ENCODE measurements at places on chromosomes 5 and 9.

DNA sequence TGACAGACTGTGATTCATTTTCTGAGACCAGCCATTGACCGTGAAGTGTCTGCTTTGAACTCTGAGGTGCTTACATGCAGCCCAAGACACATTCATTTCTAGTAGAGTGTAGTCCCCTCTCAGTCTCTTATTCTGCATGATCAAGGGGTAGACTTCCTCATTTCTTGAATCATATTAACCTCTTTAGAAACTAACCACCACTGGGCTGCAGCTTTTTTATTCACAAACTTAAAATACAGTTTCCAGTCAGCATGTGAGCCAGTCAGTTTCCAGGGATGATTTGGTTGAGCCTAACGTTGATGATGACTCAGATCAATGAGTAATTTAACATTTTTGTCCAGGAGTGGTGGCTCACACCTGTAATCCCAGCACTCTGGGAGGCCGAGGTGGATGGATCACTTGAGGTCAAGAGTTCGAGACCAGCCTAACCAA, 59.2 kb downstream of the OTULIN start:
- DNase-seq = no peak

- DNase-seq = no peak
These were observed 63.3 kb downstream of the COL23A1 start for GRCh38 chr5:178526773-178527457.

DNA sequence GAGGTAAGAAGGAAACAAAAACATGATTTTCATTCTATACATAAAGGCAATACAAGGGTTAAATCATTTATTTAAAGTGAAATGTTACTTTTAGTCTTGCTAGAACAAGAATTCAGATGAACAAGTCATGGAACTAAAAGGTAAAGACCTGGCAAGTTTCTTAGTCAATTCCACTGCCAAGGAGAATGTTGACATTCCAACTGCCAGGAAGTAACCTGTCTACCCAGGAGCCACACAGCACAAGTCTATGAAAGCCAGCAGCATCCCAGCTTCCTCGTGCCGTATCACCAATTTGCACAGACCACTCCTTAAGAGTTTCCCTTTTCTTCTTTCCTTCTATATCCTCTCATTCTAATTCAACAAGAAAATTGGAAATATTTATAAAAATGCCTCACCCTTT, 79.9 kb downstream of the SETX start:
- no peak for DNase-seq

DNA sequence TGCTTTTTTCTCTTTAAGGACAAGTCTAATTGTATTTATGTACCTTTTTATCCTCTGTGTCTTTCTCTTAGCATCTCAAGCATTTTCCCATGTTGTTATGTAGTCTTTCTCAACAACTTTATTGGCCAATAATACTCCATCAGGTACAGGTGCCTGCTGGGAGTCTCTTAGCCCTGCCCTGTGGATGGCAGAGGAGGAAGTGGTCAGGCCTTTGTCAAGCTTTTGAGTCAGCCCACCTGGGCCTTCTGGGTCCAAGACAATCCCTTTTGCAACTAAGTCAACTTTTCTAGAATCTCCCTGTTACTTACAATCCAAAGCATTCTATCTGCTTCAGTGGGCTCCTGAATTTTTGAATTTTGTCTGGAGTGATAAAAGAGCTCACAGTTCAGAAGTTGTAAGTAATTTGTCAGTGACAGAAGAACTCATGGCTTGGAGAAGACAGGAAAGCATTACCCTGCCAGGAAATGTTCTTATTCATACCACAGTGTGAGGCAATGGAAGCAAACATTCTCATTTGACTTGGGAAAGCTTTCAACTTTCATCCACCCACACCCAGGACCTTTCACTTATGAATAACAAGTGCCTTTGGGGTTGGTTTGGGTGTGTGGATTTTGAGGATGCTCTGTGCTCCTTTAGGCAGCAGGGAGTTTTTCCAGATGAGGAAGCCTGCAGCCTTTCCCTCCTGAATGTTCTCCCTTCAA, 200.0 kb upstream of the S1PR3 start:
- peak; percentile 99 for DNase-seq

DNA sequence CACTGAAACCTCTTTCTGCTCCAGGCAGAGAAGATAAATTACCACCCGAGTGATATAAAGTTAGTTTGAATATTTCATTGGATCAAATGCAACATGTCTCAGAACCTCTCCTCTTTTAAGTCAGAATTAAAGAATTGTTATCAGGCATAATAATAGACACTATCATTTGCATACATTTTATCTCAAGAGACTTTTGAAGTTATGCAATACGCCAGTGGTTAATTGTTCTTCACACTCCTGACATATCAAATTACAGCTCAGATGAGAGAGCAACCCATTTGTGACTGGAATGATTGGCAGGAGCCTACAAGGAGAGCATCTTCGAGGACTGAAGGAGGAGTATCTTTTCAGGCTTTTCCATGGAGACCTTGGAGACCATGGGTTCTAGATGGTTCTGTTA, 452.2 kb downstream of the KDM4C start:
- no peak for DNase-seq

GRCh38 chr5:10393491-10393890, 40.0 kb downstream of the MARCHF6 start:
- peak; percentile 49 for DNase-seq

GRCh38 chr9:136782452-136782851, 8.7 kb upstream of the TMEM141 start:
- no peak for DNase-seq

GRCh38 chr5:82259172-82259800, 18.9 kb downstream of the RPS23 start:
- peak; percentile 23 for DNase-seq

DNA sequence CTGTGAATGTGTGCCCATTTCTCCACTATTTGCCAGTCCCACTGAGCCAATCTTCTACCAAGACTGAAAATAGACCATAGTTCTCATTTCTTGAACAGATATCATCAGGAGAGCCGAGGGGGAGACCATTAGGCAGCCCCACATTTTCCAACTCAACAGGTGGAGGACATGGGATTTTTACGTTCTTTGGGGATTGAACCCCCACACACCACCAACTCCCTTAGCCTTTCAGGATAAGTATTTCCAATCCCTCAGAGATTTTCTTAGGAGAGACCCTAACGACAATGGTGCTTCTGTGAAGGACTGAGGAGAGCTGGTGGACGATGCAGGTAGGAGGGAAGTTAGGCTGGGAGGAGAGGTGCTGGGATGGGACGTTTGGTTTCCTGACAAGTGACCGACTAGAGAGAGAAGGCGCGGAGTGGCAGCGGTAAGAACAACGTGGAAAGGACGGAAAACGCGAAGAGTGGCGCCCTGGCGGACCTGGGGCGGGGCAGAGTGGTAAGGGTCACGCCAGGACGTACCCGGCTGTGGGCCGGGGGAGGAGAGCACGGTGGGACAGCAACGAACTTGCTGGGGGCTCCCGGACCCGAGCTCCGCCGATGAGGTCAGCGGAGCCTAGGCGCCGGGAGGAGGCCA, 681 bp upstream of the CHSY3 start:
- no peak for DNase-seq

GRCh38 chr5:7728076-7728475, 122.9 kb downstream of the CFAP90 start:
- DNase-seq = no peak

- DNase-seq = peak; percentile 100
These were observed 40.2 kb downstream of the RCL1 start for GRCh38 chr9:4832786-4833579.

DNA sequence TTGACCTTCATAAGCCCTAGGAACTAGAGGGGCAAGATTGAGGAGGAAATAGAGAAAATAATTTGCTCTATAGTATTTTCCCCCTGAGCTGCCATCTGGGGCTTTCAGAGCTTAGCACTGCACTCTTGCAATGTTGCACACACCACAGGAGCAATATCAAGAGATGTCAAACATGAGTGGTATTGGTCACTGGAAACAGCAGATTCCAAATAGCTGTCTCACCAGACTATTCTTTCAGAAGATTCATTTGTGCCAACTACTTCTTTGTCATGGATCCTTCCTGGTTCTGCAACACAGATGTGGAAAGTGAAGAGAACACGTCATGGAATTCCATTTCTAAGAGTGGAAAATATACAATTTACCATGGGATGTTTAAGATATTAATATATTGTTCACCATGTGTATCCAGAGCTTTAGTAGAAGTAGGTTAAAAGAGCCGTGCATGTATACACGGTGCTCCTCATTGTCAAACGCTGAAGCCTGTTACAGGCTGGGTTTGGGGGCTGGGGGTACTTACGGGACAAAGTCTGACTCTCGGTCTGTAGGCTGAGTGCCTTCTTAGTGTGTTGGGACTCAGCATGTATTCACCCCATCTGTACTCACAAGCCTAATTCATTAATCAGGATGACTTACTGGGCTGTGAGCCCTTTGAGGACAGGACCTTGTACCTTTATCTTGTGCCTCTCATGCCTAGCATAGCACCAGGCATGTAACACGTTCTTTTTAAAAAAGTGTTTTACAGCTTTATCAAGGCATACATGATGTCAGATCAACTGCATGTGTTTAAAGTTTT, 31.4 kb upstream of the GDNF start:
- peak; percentile 83 for DNase-seq

- no peak for DNase-seq
These were observed 12.4 kb upstream of the PAIP1 start for GRCh38 chr5:43569236-43569746.

DNA sequence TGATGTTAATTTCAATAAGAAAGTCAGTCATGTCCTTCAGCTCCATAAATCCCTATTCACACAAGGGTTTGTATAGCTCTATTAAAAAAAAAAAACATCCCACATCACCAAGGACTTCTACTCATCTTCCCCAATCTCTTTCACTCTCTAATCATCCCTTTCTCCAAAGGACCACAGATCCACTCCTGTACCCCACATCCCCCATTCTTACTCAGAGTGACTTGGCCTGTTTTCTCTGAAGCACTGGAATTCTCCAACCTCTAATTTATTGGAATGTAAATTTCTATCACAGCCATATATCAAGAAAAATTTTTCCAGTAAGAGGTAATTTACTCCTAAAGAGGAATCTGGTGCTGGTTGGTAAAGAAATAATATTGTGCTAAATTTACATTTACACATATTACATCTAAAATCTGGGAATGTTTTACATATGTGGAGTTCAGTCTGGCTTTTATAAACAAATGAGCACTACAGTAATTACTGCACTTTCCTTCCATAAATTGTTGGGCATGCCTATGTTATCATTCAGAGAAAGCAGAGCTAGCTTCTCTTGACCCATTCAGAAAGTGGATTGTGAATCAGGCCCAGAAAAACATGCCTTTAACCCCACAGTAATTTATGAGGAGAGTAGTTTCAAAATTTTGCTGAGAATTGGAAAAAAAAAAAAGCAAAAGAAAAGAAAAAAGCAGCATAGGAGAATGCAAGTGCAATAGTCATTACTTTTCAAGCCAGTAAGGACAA, 399.5 kb upstream of the TNC start:
- DNase-seq = peak; percentile 53

- DNase-seq = no peak
These were observed 316.1 kb downstream of the GADD45G start for GRCh38 chr9:89920951-89921350.

DNA sequence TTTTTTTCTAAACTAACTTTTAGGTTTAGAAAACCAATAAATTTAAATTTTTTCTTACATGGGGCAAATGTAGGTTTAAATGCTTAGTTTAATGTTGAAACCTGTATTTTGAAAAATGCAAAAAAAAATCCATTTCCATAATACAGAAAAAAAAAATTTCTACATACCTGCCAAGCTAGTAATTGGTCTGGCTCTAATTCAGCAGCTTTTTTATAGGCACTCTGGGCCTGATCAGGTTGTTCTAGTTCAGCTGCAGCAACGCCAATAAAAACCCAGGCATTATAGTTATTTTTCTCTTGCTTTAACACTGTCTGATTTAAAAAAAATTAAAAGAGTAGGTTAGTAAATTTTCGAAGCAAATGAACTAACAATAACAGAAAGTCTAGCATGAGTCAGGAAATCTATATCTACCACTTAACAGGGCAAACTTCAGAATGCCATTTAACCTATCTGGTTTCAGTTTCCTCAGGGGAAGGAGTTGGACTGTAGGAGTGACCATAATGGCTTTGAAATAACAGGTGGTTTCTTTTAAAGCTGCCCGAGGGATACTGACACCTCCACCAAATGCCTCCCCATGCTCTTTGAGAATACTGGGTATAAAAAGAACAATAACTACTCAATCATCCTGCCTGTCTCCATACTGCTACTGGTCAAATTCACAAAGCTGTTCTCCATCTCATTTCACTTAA, 11.6 kb downstream of the SKIC3 start:
- no peak for DNase-seq

- DNase-seq = no peak
These were observed 1.4 kb downstream of the ZBTB26 start for GRCh38 chr9:122929796-122930354.

DNA sequence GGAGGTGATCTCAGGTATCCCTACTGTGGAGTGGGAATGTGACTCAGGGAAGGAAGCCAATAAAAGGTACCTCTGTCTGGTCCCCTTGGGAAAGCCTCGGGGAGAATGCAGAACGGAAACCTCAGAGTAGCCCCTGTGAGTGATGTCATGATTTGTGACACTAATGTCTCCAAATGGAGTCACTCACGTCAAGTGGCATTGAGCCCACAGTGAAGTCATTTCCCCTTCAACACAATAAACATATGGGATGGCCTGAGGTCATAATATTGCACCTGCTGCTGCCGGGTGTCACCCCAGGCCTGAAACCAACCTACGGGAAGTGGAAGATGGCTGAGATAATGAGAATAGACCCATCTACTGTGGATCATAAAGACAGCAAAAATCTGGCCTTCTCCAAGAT, 75.9 kb upstream of the GOLM1 start:
- DNase-seq = no peak

DNA sequence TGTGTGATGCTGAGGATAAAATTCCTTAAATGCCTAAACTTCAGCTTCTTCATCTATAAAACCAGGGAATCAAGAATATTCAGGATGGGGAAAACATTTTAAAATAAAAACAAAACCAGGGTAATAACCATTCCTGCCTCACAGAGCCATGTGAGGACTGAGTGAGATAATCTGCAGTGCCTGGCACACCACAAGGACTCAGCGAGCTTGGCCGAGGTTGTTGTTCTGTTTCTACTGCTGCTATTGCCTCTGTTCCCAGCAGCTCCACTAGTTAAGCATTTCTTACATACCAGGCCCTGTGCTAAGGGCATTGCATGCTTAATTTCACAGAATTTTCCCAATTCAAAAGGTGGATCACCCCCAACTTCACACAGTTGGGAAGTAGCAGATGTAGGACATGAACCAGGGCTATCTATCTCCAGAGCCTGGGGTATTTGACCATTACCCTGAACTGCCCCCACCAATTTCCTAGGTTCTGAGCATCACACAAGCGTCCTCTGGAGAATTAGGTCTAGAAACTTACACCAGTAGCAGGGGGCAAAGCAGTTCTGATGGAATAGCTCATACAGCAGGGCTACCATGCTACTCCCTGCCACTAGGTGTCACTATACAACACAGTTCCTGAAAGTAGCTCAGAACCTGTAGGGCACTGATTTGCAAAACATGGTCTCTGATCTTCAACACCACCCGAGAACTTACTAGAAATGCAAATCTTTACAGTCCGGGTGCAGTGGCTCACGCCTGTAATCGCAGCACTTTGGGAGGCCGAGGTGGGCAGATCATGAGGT, 74.3 kb downstream of the LRSAM1 start:
- DNase-seq = no peak

All from astrocyte (in vitro differentiated cells and primary cell).